ENCODE measurements at places on chromosomes 6 and 20. TPM values are rescaled to one million over a fixed set of nuclear protein-coding genes. Genes with fewer than 3 reads are reported as not detected.

PTPRK gene
- 12.1 TPM for polyA plus RNA-seq

GRCh38 chr6:113620386-113620785 lies 236.8 kb upstream of the MARCKS start:
- H3K4me3 ChIP-seq: no peak overlapping the region
- DNase-seq: no peak
- H3K27ac ChIP-seq: no peak overlapping the region
- H3K4me1 ChIP-seq: no peaks in the 10 kb centered on the region
- no peaks in the 10 kb centered on the region for H3K36me3 ChIP-seq
- H3K27me3 ChIP-seq: no peaks in the 10 kb centered on the region

DNA sequence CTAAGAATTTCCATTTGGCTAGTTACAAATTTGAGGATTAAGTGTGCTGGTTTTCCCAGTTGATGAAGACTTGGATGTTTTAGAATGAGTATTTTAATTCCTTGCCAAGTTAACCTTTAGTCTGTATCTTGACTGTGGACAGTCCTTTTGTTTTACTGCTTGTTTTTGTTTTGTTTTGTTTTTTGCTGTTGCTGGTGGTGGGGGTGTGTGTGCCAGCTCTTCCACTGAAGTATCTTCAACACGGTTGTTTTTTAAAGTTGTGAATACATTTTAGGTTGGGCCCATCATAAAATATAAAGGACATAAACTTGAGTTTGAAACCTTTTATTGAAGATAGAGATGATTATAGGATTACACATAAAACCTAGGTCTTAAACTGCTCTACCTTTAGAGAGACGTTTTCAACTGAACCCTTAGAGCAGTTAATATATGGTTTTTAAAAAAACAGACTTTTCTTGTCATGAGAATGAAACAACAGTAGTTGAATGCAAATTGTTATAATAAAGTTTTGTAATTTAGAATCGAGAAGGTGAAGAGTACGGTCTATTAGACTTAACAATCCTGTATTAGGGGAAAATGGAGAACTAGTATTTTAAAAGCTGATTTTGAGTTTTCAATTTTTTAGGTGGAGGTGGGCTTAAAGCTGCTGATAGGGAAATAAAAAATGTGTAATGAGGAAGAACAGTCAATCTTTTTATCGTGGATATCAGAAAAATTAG lies 4.0 kb downstream of the QKI start:
- no peak for DNase-seq
- no peaks in the 10 kb centered on the region for H3K27me3 ChIP-seq
- H3K4me1 ChIP-seq: peaks cover 31% of the 10 kb centered on the region

DNA sequence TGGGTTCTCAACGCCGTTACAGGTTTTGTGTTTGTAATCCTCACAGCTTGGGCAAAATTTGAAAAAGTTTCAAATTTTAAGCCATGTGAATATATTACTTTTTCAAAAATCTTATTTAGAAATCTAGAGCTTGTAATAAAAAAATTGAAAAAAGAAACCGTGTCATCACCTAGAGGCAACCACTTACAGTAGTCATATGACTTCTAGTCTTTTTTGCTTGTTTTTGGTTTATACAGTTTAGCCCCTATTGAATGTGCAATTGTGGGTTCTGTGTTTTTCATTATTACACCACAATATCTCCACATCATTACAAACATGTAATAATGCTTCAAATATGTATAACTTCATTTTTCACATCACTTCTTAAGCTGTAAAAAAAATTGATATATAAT lies 888 bp downstream of the DYNLRB1 start:
- no peak for DNase-seq
- peaks cover 42% of the 10 kb centered on the region for H3K4me1 ChIP-seq
- no peaks in the 10 kb centered on the region for H3K36me3 ChIP-seq
- peak overlapping the region; percentile 85 for H3K4me3 ChIP-seq
- no peaks in the 10 kb centered on the region for H3K27me3 ChIP-seq

DNA sequence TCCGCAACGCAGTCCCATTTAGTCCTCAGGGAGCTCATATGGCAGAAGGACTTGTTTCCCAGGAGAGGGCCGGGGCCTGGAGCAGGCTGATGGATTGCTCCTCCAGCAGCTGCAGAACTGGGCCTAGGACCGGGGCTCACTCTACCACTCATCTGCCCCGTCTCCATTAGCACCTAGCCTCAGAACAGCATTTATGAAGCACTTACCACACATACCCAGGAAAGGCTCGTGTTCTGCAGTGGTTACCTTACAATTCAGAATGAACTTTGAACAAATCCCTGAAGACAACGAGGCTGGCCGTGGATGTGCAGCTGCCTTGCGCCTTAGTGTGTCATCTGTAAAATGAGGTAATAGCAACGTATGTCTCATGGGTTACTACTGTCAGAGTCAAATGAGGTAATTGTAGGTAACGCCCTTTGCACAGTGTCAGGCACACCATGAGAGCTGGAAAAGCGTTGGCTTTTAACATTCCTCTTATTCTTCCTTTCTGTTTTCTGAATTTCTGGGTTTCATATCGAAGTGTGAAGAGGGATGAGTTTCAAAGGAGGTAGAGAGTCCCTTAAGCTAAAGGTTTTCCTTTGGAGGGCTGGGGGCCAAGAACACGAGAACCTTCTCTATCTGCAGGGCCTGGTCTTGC lies 46.3 kb upstream of the CD93 start:
- H3K27me3 ChIP-seq: no peaks in the 10 kb centered on the region
- DNase-seq: no peak
- H3K36me3 ChIP-seq: no peaks in the 10 kb centered on the region
- H3K27ac ChIP-seq: no peak overlapping the region

SIRPB2 gene
- polyA plus RNA-seq: 0.99 TPM

TTBK1 gene
- polyA plus RNA-seq: 0.18 TPM

GRCh38 chr20:47295921-47296426 lies 60.5 kb downstream of the ZMYND8 start:
- no peaks in the 10 kb centered on the region for H3K4me1 ChIP-seq
- DNase-seq: no peak
- no peak overlapping the region for H3K27ac ChIP-seq
- H3K27me3 ChIP-seq: no peaks in the 10 kb centered on the region
- H3K36me3 ChIP-seq: peaks cover 23% of the 10 kb centered on the region

KCNK5 gene
- polyA plus RNA-seq: 9.6 TPM

GTSF1L gene
- polyA plus RNA-seq: not detected

DNA sequence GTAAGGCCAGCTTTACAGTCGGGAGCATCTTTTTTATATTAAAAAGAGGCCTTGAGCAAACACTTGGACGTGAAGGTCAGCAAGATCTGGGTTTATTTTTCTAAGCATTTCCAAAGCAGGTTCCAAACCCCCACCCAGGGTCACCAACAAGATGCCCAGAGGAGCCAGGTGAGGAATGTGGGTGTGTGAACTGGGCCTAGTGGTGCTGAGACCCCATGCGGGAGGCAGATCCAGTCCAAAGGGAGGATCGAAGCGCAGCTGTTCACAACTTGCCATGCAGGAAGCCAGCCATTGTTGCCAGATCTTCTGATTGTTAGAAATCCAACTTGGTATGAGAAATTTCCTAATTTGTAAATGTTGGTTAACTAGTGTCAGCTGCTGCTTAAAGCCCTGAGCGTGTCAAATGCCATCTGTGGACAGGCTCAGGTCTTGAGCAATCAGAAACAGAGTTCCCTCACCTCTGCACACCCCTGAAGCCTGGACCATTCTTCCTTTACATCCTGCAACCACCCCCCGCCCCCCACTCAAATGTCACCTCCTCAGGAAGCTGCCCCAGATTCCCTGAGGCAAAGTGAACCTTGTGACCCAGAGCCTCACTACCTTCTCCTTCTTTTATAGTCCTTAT lies 46.5 kb downstream of the NFATC2 start:
- no peak overlapping the region for H3K4me3 ChIP-seq
- no peak for DNase-seq
- peaks cover 2% of the 10 kb centered on the region for H3K4me1 ChIP-seq
- no peak overlapping the region for H3K27ac ChIP-seq
- H3K36me3 ChIP-seq: no peaks in the 10 kb centered on the region

- H3K36me3 ChIP-seq: no peaks in the 10 kb centered on the region
- H3K27me3 ChIP-seq: no peaks in the 10 kb centered on the region
- no peak overlapping the region for H3K4me3 ChIP-seq
- H3K27ac ChIP-seq: no peak overlapping the region
- no peak for DNase-seq
These were observed 77.6 kb upstream of the MOCS1 start for GRCh38 chr6:40011844-40012243.

- no peaks in the 10 kb centered on the region for H3K36me3 ChIP-seq
- no peak overlapping the region for H3K27ac ChIP-seq
- H3K27me3 ChIP-seq: peaks cover under 1% of the 10 kb centered on the region
These were observed 265.7 kb downstream of the NKAIN2 start for GRCh38 chr6:124069230-124069950.

GRCh38 chr6:2264932-2265331 lies 19.5 kb upstream of the GMDS start:
- no peaks in the 10 kb centered on the region for H3K4me1 ChIP-seq
- no peaks in the 10 kb centered on the region for H3K27me3 ChIP-seq
- H3K27ac ChIP-seq: no peak overlapping the region
- H3K36me3 ChIP-seq: peaks cover 8% of the 10 kb centered on the region

Measured in liver (tissue), 10 donors.